ENCODE measurements at places on chromosomes 16 and 17. TPM values are rescaled to one million over a fixed set of nuclear protein-coding genes. Genes with fewer than 3 reads are reported as not detected.

DNA sequence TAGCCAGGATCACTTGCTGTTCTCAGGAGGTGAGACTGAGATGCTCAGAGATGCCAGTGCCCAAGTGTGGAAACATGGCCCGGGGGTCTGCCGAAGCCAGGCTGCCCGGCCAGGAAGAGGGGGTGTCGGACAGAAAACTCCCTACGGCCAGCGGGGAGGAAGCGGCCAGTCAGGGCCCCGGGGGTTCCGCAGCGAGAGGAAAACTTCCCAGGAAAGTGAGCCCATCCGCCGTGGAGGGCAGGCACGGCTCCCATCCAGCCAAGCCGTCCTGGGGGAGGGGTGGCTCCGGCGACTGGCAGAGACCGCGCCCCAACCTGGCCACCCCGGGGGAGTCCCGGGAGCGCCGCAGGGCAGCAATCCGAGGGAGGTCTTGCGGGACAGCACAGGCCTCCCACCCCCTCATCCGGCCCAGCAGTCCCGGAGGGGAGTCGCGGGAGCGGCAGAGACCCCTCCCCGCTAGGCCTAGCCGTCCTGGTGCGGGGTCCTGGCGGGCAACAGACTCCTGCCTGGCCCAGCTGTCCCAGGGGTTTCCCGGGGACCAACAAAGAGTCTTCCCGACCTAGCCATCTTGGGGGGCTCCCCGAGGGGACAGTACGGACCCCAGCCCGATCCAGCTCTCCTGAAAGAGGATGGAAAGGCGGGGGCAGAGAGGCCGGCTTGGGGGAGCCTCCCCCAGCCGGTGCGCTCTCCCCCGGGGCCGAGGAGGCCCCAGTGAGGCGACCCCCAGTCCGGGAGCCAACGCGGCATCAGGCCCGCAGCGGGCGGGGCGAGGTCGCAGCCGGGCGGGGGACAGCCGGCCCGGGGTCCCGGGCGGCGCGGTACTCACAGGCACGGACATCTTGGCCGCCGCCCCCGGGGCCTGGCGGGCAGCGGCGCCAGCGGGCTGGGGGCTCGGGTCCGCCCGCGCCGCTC lies 13.8 kb upstream of the BCAR1 start:
- peak overlapping the region; percentile 92 for H3K4me3 ChIP-seq
- DNase-seq: peak; percentile 76
- H3K27me3 ChIP-seq: no peaks in the 10 kb centered on the region
- peak overlapping the region; percentile 92 for H3K27ac ChIP-seq
- H3K4me1 ChIP-seq: peaks cover 28% of the 10 kb centered on the region

DNA sequence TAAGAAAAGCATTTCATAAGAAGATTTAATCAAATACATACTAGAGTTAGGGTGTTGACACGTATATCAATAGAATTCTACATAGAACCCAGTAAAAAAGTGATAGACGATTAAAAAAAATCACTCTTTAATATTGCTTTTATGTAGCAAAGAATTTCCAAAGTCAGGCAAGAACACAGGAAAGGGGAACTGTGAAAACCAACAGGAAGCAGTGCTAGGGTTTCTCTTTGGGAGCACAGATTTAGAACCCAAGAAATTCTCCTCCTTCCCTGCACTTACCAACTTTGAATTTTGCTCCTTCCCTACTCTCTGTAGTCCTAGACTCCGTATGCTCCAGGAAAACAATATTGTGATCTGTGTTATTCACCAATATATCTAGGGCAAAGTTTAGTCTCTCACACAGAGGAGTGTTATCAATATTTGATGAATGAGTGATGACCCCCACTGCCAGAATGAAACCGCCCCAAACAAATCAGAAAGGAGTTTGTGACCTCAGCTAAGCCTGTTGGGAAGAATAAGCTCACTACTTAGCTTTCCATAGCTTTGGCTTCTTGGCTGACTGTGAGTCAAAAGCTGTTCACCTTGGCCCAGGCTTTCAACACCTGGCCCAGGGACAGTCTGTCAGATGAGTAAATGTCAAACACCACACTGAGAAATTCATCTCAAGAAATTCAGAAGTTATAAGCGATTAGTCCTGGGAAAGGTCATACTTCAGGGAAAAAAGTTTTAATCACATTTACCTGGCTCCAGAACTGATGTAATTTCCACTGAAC lies 8.6 kb downstream of the RFWD3 start:
- no peak for DNase-seq
- no peak overlapping the region for H3K4me3 ChIP-seq
- no peak overlapping the region for H3K27ac ChIP-seq

- H3K36me3 ChIP-seq: no peaks in the 10 kb centered on the region
- H3K27ac ChIP-seq: no peak overlapping the region
- no peak for DNase-seq
- H3K27me3 ChIP-seq: no peaks in the 10 kb centered on the region
Observed at GRCh38 chr17:18028952-18029540, 9.9 kb downstream of the ATPAF2 start.

GRCh38 chr17:81814748-81815645 lies 11.0 kb downstream of the GCGR start:
- peaks cover 11% of the 10 kb centered on the region for H3K27me3 ChIP-seq
- no peak overlapping the region for H3K27ac ChIP-seq
- no peak for DNase-seq
- H3K4me1 ChIP-seq: no peaks in the 10 kb centered on the region
- H3K36me3 ChIP-seq: no peaks in the 10 kb centered on the region

DNA sequence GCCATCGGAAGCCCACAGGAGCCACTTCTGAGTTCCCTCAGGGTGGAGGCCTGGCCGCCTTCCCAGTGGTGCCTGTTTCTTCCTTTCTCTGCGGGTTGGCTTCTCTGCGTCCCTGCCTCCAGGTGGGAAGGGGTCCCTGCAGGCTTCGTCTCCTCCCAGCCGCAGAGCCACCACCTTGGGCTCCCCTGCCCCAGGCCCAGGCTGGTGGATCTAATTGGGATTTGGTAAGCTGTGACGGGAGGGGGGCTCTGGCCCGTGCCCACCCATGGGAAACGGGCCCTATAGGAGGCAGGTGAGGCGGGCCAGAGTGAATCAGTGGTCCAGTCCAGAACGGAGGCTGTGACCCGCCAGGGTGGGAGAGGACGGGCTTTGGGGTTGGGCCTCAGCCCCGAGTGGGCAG lies 32.1 kb downstream of the JPH3 start:
- no peaks in the 10 kb centered on the region for H3K36me3 ChIP-seq
- H3K4me3 ChIP-seq: no peak overlapping the region
- DNase-seq: peak; percentile 42
- H3K27me3 ChIP-seq: peaks cover 9% of the 10 kb centered on the region
- no peak overlapping the region for H3K27ac ChIP-seq
- no peaks in the 10 kb centered on the region for H3K4me1 ChIP-seq

DNA sequence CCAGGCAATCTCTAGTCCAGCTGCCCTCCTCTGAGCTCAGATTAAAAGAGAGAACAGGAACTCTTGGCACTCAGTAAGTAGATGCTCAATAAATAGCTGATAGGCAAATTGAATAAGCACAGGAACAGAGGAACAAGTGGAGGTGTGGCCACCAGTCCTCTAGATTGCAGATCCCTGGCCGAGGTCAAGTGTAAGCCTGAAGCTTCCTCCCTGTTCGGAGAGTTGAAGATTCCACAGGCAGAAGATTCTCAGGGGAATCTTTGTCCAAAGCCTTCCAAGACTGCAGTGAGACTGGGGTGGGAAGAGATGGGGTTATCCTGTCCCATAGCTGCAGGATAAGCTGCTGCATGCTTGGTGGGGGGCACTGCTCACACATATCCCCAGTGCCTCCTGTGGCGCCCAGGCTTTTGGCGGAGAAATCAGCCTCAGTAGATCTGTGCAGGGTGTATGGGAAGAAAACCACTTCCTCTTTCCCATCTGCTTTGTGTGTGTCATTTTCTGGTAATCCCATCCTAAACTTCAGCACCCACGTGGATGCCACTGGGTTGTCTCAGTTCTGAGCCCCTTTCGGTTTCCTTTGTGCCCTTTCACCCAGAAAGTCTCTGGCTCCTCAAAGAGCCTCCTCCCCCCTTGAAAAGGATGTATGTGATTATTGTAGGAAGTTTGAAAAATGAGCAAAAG lies 12.1 kb downstream of the CD300A start:
- no peaks in the 10 kb centered on the region for H3K36me3 ChIP-seq
- no peak overlapping the region for H3K27ac ChIP-seq
- H3K27me3 ChIP-seq: no peaks in the 10 kb centered on the region
- H3K4me3 ChIP-seq: no peak overlapping the region
- no peaks in the 10 kb centered on the region for H3K4me1 ChIP-seq
- peak; percentile 12 for DNase-seq

DNA sequence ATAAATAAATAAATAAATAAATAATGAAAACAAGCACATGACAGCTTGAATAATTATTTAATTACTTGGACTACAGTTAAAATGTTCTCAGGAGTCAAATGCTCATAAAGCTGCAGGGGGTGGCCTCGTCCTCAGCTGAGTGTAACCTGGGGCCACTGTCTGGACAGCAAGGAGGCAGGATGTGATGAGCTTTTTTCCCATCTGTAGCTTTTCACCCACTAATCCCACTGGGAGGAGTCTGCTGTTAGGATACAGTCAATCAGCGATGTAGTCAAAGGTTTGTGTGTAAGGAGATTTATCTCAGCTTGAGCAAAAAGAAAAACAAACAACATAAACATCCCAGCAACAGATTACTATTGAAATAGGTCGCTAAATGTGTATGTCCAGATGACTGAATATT lies 22.5 kb downstream of the ZCCHC14 start:
- peaks cover 95% of the 10 kb centered on the region for H3K4me1 ChIP-seq
- no peaks in the 10 kb centered on the region for H3K36me3 ChIP-seq
- no peak for DNase-seq
- no peaks in the 10 kb centered on the region for H3K27me3 ChIP-seq

DNA sequence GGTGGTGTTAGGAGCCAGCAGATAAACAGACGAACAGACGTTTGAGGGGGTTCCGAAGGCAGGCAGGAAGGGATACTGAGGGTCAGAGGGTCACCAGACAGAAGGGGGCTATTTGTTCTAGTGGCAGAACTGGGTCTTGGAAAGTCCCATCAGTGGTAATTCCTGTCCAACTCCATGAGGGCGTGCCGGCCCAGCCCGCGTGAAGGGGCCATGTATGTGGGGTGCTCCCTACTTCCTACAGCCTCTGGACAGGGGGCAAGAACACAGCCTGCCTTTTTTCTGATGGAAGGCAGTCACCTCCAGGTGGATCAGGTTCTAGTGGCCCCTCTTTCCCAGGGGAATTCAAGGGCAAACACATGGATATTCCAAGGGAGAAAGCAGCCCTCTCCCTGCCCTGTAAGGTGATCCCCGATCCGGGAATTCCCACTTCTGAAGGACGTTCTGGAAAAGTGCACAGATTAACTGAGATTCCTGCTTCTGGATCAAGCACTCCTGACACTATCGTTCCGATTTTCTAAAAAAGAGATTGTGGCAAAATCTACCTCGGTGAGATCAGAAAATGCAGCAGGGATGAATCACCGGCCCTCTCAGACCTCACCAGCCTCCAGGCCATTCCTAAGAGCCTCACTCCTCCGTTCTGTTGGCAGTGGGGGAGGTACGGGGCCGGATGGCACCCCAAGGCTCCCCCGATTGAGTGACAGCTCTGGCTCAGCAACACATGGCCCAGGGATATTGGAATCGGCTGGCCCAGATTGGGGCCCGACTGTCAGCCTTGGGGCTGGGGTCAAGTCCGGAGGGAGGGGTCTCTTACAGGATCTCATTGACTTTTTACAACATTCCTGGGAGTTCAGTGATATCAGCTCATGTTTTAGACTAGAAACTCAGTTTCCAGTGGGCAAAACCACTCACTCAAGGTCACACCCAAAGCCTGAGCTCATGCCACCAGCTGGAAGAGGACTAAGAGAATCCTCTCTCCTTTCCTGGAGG lies 12.4 kb downstream of the STX1B start:
- peak overlapping the region; percentile 45 for H3K27ac ChIP-seq
- DNase-seq: no peak
- peaks cover 3% of the 10 kb centered on the region for H3K36me3 ChIP-seq
- H3K4me3 ChIP-seq: no peak overlapping the region
- H3K27me3 ChIP-seq: no peaks in the 10 kb centered on the region

DNA sequence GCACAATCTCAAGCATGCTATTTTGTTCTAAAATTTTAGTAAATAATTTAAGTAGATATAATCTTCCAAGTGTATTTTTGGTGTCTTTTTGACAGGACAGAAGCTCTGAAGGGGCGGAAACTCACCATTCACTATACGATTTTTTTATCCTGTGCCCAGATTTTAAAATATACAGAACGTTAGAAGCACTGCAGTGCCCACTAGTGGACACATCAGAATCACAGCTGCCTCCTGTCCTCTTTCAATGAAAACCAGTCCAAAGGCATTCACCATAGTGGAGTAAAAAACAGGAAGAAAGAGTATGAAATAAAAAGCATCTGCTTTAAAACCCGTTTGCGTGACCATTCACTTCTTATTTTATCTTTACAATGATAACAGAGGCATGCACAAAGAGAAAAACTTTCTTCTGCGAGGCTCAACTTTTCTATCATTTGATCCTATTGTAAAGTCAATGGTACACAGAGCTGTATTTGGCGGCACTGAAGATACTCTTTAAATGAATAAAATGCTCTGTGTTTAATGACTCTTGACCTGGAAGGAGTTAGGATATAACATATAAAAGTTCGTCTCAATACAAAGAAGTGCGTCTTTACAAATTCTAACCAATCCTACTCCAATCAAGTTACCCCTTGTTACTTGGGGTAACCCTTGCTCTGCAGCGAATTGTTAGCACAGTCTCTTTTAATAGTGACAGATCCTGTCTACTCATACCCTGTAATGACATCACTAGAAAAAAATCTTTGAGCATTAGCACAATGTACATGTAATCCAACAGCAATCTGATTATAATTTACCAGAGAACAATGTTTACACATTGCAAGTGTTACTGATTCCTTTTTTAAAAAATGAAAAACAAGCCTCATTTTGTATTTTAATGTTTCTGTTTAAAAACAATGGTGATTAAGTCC lies 339.8 kb upstream of the PSMD7 start:
- no peaks in the 10 kb centered on the region for H3K27me3 ChIP-seq
- H3K27ac ChIP-seq: no peak overlapping the region
- H3K4me1 ChIP-seq: no peaks in the 10 kb centered on the region

The TMEM208 gene
- 130 TPM for polyA plus RNA-seq

The APOBR gene
- 0.03 TPM for polyA plus RNA-seq

The DNAI2 gene
- polyA plus RNA-seq: not detected

The KRT14 gene
- polyA plus RNA-seq: not detected

All from SK-N-SH (cell line).